ENCODE measurements at places on chromosomes 16 and 17.

DNA sequence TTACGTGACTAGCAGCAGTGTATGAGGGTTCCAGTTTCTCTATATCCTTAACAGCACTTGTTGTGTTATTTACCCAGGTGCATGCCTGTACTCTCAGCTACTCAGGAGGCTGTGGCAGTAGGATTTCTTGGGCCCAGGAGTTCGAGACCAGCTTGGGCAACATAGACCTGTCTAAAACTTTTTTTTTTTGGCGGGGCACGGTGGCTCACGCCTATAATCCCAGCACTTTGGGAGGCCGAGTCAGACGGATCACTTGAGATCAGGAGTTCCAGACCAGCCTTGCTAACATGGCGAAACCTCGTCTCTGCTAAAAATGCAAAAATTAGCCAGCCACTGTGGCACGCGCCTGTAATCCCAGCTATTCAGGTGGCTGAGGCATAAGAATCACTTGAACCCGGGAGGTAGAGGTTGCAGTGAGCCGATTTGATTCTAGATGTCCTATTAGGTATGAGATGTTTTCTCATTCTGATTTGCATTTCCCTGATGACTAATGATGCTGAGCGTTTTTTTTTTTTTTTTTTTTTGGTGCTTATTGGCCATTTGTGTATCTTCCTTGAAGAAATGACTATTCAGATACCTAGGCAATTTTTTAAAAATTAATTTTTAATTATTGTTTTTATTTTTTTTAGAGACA is 13.4 kb downstream of the CASC3 start:
- no peak for DNase-seq

- DNase-seq, result peak; percentile 89
Measured at GRCh38 chr17:2071455-2072281, 16.8 kb downstream of the HIC1 start.

- peak; percentile 70 for DNase-seq
Measured at GRCh38 chr16:57023541-57024249, 34.3 kb downstream of the NLRC5 start.

DNA sequence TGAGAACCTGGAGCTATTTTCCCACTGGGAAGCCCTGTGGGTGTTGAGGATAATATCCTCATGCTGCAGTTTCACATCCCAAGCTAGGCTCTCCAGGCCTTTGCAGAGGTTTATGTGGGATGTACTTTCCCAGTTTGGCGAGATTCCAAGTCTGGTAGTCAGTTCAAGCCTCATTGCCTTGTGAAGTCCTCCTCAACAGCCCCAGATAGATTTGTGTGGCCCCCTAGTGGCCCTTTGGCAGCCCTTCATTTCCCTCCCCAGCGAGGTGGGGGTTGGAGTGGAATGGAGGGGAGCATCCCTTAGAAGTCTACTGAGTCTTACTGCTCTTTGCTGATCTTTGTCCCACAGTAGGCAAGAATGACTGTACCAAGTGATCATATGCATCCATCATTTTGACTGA is 137.9 kb downstream of the CDH11 start:
- no peak for DNase-seq

GRCh38 chr17:17722906-17723353 is 41.7 kb downstream of the RAI1 start:
- no peak for DNase-seq

DNA sequence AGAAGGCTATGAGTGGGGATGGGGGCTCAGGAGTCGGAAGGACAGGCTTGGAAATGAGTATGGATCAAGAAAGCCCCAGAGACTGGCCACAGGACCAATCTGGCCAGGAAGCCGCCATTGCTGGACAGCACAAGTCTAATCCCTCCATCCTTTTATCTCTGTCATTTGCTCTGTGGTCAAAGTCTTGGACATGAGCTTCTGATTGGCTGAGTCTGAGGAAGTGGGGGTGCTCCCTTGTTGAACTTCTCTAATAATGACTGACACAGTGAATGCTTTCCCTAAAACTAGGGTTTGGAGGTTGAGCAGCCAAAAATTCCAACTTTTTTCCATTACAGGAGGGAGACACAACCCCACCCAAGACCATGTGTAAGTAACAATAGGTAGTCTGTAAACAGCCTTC is 97.4 kb downstream of the MARF1 start:
- no peak for DNase-seq

GRCh38 chr16:88084881-88085280 is 133.6 kb downstream of the BANP start:
- DNase-seq, result no peak

DNA sequence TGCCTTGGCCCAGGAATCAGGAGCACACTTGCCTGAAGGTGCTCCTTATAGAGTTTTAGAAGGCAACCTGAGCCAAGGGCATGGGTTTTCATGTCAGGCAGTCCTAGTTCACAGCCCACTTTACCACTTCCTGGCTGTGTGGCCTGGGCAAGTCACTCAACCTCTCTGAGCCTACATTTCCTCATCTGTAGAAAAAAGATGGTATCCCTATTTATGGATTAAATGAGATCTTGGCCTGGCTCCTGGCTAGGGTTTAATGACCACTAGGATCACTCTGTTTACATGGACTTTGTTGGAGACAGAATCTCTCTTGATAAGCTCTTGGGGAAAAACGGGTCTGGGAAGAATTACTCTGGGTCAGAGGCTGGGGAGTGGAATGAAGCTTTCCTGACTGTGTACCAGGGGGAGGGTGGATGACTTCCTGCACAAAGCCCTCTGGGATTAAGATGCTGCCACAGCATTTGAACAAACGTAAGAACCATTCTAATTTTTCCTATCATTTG is 2.3 kb downstream of the MT2A start:
- DNase-seq, result no peak

DNA sequence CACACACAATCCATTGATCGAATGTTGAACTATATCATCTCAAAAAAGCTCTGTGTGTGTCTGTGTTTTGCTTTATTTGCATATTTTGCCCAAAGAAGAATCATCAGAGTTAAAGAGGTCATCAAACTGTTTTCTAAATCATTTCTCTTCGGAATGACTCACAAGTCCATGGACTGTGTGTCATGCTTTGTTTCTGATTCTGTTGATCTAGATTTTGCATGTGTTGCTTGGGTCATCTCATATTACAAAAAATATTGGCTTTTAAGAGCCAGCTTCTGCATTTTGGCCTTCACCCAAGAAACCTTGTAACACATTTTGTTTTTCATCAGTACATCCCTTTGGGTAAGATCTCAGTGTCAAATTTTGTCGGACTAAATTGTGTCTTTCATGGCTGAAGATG is 471.2 kb upstream of the HSBP1 start:
- DNase-seq, result no peak

DNA sequence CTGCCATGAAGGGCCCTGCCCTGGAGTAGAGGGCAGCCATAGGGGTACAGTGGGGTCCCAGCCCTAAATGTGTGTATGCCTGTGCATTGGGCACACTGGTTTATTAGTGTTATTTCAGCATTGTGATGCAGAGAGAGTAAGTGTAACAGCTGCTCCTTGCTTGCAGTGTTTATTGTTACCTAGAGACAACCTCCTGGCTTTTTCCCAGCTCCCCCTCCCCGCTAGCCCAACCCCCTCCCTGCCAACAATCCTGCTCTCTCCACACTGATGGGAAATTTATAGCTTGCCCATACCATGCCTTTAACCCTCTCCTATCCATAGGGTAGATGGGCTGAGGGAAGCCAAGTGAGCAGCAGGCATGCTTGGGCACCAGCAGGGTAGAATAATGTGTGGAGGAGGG is 51.3 kb downstream of the NEUROD2 start:
- DNase-seq, result no peak

DNA sequence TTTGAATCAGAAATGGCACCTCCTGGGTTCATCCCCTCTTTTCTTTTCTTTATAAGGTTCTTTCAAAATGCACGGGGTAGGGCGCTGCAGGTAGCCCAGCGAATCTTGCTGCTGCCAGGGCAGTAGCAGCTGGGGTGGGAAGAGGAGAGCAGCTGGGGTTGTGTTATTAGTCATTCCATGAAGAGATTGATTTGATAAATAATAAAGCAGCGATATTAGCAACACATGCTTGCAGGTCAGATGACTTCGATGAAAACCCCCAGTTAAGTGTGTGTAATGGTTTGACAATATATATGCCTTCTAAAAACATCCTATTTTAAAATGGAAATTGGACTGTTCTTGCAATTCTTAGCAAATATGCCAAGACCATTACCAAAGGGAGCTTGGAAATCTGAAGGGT is 200.7 kb downstream of the CCDC182 start:
- no peak for DNase-seq

DNA sequence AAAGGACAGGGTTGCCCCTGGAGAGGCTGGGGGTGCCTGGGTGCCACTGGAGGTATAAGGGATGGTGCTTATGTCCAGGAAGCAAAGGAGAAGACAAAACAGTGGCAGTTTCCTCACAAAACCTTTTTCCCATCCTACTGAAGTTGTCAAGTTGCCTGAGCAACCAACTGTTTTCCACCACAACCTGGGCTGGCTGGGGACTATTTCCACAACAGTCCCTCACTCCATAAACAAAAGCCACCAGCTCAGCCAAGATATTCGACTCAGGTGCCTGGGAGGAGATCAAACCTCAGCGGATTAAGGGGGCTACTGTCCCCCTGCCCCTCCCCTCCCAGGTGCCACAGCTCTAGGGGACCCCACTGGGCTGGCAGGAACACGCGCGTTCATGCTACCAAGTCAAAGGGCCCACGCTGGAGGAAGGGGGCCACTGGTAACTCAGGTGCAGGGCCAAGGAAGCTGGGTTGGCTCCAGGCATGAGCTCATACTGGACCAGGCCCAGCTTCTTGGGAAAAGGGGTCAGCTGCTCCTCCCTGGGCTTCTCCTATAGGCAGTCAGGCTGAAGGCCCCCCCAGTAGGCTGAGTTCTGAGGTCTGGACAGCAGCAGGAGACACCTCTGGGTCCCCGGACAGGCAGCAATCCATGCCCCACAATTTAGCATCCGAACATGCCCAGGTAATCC is 45.7 kb upstream of the MRPS23 start:
- DNase-seq, result no peak

Measured in posterior vena cava (tissue), 2 donors.